NCI-H1105 (cell line): ENCODE measurements at places on chromosomes 11 and 22.

- no peak for DNase-seq
These were observed 452 bp downstream of the MACROD1 start for GRCh38 chr11:64165481-64165841.

DNA sequence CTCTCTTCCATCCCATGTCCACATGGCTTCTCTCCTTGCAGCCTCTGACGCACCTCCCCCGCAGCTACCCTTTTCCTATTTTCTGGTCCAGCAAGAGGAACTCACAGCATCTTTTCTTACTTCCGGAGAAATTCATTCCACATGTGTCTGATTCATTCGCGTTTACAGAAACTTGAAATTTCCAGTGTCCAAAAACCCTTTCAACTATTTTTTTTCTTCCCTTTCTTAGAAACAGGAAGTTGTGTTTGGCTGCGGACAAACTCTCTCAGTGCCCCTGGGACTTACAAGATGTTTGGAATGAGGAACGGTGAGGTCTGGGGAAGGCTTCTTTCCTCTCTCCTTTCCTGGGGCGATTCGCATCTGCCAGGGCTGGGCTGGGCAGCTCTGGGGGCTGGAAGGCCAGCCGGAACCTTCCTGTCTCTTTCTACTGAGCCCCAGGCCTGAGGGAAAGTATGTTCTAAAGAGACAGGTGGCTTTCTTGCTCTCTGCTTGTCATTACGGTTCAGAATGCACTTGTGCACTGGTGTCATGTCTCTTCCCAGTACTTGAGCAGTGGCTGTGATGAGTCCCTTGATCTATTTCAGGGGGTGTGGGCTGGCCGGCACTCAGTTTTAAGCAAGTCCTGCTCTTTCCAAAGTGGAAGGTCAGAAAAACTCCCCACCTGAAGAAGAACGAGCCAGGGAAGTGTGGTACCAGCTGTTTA is 27.5 kb downstream of the ADAMTS8 start:
- DNase-seq: no peak

GRCh38 chr22:20241579-20242392 is 26.3 kb downstream of the RTN4R start:
- DNase-seq: no peak

DNA sequence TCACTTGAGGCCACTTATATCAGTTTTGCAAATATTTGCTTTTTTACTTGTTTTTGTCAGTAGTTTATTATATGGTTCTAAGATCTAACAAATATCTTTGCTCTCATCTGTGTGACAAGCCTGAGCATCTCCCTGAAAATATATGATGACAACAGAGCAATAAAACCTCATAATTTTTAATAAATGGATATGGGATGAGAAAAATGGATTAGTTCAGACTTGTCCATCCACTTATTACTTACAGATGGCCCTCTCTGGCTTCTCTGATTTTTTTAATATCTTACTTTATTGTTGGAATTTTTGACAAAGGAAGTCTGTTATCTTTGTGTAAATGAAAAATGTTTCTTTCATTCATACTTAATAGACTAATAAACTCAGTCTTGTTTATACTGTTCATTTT is 491.4 kb upstream of the RAG2 start:
- DNase-seq: no peak

- DNase-seq: no peak
These were observed 532.7 kb upstream of the FAT3 start for GRCh38 chr11:91691872-91692271.

DNA sequence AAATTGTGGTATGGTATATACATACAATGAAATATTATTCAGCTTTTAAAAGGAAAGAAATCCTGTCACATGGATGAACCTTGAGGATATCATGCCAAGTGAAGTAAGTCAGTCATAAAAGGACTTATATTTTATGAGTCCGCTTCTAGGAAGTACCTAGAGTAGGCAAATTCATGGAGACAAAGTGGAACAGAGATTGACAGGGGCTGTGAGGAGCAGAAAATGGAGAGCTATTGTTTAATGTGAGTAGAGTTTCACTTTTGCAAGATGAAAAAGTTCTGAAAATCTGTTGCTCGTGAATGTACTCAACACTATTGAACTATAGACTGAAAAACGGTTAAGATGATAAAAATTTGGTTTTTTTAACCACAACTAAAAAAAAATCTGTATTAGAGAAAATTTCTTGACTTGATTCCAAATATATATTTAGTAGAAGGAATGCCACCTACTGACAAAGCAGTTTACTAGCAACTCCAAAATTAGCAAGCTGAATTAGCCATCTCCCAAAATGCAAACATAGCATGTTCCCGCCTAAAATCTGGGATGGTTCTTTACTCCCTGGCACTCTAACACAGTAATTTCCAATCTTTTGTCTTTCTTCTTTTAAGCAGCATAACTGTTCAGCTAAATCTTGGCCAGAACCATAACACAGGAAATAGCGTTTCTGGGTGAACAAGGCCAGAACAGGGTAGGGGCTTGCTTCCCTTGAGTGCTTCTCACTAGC is 1.5 kb downstream of the UFD1 start:
- DNase-seq: no peak

DNA sequence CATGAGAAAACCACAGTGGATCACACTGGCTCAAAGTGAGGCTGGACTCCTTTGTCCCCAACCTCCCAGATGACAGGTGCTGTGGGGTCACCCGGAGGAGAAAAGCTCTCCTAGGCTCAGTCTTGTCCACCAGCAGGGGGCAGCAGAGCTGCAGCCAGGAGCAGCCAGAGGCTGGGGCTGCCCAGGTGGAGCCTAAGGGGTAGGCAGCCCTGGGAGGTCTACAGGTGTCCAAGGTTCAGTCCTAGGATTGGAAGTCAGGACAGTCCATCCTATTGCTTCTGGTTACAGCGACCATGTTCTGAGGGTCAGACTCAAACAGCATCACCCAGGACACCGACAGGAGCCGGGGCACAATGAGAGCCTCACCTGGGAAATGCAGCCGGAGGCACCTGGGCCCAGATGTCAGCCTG is 77.6 kb upstream of the IGLL5 start:
- peak; percentile 42 for DNase-seq

GRCh38 chr22:24416095-24416494 is 11.3 kb upstream of the ADORA2A start:
- no peak for DNase-seq

DNA sequence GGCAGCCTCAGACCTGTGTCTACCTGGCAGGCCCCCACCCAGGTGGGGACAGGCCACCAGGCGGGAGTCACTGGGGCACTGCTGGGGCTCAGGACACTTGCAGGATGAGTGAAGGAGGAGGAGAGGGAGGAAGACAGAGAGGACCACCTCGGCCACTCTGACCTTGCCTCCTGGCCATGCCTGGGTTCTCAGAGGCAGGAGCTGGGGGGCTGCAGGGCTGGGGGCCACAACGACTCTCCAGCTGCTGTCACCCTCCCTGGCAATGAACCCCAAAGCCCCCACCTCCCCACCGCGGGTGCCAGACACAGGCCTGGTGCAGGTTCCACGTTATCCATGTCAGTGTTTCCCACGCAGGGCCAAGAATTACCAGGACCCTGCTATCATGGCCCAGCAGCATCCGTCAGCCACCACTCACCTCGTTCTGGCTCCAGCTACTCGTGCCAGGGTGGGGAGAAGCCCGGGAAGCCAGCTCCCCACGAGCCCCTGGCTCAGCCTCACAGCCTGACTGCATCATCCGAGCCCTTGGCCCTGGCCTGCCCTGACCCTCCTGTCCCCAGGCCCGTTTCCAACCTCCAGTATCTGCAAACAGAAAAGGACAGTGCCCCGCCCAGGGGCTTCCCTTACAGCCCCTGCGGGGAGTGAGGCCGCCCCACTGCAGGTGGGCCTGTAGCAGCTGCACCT is 62.4 kb downstream of the BRD1 start:
- no peak for DNase-seq

GRCh38 chr11:27976262-27976661 is 131.7 kb downstream of the KIF18A start:
- no peak for DNase-seq

- no peak for DNase-seq
These were observed 44.8 kb upstream of the CADM1 start for GRCh38 chr11:115548878-115549528.

- DNase-seq: no peak
These were observed 3.6 kb downstream of the CDKN1C start for GRCh38 chr11:2881981-2882375.

DNA sequence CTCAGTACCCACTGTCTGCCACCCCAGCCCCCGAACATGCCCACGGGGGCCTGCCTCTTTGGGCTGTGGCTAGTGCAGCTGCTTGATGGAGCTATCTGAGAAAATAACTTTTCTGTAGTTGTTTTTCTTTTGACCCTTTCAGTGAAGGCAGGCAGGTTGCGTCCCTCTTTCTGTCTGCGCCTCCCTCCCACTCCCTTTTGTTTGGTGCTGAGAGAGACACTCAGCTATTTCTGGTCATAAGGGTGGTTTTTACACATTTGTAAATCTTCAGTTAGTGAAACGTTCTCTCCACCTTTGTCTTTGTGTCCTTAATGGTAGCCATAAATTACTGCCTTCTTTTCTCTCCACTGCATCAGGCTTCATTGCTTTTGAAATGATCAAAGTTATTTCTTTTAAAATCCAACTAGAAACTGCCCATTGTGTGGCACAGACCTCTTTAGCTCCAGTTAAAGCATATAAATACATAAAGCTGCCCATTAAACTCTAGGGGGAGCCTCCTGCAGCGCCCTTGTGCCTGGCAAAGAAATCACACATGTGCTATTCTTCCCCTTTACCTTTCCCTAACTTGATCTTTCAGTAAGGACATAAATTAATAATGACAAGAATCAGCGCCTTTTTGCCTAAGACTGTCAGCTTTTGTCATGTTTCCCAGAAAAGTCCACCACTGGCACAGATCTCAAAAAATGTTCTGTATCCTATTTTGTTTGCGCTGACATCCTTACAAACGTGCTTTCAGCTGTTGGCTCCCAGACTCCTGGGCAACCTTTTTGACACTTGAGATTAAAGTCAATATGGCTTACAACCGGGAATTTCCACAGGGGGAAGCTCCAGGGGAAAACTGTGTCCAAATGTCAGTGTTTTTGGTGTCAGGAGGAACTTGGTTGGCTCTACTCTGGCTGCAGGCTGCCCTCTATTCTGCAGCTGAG is 1.7 kb upstream of the SCUBE2 start:
- DNase-seq: no peak

- DNase-seq: peak; percentile 89
These were observed 19.6 kb downstream of the VPS37C start for GRCh38 chr11:61141601-61142028.

DNA sequence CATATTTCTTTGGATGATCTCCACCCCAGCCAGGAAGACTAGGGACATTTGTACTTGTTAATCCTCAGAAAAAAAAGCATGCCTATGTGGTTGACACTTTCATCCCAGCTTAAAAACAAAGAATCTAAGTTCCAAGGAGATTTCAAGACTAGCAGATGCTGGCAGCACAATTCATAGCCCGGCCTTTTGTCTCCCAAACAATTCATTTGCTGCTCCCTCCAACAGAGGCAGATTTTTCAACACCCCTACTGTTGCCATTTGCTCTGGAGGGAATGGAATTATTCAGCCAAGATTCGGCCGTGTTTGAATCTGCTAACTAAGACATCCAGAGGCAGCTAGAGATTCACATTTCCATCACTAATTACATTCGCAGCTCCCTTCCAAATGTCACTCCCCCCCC is 15.3 kb downstream of the P2RX3 start:
- DNase-seq: no peak

DNA sequence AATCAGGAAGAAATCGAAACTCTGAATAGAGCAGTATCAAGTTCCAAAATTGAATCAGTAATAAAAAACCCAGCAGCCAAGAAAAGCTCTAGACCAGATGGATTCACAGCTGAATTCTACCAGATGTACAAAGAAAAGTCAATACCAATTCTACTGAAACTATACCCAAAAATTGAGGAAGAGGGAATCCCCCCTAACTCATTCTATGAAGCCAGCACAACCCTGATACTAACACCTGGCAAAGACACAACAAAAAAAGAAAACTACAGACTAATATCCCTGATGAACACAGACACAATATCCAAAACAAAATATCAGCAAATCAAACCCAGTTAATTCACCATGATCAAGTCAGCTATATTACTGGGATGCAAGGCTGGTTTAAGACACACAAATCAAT is 97.7 kb downstream of the ZC3H12C start:
- no peak for DNase-seq

DNA sequence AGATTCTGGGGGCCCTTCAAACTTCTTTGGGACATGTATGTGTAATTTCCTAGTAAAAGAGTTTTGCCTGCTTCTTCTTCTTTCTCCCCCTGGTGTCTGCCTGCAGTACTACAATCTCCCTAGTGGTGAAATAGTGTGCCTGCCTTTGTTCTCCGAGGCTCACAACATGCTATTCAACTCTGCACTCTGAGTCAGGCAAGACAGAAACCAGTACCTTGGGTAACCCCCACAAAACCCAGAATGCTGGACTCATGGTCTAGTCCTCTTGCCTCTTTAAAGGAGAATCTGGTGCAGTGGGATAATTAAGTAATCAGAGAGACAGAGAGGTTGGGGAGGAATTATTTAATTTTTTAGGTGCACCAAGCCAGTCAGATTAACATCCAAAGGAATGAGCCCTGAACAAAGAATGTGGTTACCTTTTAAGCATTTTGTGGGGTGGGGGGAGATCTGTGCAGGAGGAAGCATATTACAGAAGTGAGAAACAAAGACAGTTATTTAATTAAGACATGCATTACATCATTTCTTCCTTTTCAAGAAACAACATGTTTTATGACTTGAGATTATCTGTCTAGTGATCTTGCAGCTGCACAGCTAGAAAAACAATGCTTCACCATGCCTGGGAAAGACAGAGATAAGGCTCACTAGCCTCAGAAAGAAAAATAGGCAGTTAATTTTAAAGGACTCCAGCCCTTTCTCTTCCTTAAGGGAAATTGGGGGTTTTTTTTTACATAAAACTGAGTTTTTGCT is 11.0 kb upstream of the MS4A6A start:
- DNase-seq: peak; percentile 37

DNA sequence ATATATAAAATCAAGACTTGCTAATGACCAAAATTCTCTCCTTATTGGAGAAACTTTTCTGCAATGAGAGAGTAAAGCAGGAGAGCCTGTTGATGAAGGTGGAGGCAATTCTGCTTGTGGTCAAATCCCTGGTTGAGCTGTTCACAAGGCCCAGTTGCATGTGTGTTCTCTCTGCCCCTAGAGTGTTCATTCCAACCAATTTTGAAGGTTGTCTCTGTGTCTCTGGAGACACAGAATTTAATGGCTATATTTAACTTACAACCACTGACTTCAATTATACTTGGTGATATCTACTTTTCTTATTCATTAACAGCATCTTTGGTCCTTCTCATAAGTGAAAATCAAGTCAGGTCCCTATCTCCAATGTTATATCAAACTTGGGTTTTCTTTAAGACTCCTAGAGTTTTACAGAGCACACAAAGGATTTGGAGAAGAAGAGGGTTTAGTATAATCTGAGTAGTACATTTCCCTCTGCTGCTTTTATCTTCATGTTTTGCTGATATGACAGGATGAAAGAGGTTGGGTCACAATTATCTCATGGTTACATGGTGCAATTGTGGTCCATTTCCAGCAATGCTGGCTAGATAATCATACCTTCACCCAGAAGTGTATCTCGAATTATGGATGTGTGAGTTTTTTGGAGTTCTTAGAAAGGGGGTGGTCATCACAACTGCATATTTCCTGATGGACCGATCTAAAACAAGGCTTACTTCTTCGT is 4.0 kb downstream of the OOSP4A start:
- no peak for DNase-seq
